ENCODE measurements at places on chromosomes 12 and 14.

DNA sequence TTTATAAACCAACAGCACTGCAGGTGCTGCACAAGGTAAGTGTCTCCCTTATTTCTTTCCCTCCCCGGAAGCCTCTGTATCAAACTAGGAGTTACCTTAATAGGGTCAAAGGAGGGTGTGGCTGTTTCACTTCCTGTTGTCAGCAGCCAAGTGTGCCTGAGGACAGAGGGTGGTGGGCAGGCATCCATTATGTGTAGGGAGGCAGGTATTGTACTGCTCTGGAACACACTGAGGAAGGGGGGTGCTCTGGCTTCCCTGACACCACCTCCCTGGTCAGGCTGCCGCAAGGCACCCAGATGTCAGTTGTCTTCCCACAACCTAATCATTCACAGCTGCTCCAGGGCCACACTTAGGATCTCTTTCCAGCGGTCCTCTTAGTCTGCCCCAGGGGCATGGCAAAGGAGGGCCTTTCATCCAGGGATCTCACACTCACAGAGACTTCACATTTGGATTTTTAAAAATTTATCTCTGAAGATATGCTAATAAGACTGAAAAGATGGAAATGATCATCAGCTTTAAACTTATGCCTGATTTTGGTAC is 132.0 kb upstream of the ARHGAP5 start:
- DNase-seq = no peak

DNA sequence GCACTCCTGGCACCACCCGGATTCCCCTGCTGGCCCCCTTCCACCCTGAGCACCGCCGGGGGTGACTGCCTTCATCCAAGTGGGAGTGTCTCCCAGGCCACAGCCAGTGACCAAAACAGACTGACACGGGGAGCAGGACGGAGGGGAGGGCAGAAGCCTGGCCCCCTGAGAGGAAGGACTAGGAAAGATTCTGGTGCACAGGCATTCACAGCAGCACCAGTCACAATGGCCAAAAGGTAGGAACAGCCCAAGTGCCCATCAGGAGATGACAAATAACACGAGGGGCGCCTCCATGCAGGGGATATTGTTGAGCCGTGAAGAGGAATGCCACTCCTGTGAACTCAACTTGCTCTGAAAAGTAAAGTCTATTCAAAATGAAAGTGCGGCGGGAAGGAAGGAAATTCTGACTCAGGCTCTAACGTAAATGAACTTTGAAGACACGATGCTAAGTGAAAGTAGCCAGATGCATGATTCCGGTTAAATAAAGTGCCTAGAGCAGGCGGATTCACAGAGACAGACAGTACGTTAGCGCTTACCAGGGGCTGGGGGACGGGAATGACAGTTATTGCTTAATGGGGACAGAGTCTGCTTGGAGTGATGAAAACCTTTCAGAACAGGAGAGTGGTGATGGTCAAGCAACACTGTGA is 146.1 kb upstream of the NCOR2 start:
- no peak for DNase-seq

GRCh38 chr12:121448771-121449315 is 48.9 kb downstream of the RNF34 start:
- no peak for DNase-seq

DNA sequence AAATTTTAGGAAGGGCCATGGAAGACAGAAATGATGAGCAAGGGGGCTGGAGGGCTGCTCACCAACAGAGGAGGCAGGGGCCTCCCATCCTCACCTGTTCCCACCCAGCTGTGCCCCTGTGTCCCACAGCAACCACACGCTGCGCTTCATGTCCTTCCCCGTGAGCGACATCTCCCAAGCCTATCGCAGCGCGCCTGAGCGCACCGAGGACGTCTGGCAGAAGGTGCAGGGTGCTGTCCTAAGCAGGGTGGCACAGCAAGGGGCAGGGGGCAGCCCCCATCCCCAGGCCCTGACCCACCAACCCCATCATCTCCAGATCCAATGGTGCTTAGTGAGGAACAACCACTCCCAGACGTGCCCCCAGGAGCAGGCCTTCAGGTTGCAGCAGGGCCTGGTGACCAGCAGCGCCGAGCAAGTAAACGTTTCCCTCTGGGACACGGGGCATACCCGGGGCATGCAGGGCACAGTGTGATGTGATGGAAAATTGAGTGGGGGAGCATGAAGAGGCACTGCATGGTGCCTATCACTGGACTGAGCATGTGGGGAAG is 8.1 kb downstream of the CARMIL3 start:
- no peak for DNase-seq

- DNase-seq = no peak
These were observed 33.3 kb downstream of the KIAA0586 start for GRCh38 chr14:58460772-58461171.

DNA sequence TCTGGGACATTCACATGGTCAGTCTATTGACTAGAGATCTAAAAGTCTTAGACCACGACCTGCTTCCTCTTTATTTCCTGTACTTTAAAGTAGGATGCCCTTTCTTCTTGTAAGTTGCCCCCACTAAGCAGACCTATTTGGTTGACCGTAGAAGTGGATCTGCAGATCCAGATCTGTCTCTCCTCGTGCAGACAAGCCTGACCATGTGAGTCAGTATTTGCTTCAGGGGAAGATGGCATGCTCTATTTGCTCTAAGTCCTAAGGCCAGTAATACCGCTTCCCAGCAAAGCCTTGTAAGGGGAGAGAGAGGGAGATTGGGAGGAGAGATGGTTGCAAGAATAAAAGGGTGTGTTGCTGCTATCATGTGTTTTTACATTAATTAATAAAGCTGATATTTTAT is 46.8 kb downstream of the KCNC2 start:
- DNase-seq = no peak

DNA sequence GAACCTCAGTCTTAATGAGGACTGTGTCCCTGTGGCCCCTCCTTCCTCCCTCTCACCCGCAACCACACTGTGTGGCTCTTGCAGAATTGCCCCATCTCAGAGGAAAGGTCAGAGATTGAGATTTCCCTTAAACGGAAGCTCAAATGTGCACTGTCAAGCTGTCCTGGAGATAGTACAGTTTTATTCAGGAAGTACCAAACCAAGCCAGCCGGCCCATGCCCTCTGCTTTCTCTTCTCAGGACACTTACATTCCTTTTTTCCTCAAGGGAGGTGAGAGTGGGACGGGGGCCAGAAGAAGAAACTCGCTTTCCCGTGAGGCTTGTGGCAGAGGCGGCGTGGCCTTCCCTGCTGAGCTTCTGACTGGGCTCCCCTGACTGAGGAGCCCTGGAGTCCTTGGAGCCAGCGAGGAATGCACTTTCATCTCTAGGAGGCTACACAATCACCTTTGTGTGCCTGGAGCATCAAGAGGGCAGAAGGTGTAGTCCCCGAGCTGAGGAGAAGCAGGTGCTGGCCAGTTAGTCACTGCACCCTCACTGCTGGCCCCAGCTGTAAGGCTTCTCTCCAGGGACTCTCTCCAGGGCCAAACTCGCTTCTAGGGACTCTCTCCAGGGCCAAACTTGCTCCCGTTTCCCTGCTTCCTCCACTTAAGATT is 24.1 kb upstream of the ATP2A2 start:
- DNase-seq = no peak

DNA sequence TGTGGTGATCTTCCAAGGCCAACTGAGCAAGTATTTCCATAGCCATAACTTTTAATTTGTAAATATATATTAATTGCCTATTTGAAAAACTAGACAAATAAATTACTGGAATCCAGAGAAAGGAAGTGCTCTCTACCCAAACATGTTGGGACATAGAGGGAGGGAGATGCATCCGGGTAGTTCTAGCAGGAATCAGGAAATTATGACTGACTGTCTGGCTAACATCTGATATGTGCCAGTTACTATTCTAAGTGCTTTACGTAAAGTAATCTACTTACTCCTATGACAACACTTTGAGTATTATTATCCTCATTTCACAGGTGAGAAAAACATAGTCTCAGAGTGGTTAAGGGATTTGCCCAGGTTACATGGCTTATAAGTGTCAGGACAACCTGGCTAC is 147.7 kb upstream of the VASH1 start:
- DNase-seq = no peak

DNA sequence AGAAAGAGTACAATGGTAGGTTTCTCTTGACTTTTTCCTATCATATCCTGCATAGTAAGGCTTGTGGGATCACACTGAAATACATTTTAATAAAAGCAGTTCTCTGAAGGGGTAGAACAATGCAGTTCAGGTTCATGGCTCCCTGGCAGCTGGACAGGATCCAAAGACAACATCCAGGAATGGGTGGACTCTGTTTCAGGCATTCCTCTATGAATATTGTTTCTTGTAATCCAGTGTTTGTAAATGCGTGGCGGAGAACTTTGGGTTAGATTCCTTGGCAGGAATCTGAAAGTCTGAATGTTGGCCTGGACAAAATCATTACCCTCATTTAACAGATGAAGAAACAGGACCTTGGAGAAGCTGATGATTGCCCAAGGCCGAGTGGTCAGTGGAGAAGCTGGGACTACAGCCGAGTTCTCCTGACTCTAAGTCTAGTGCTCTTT is 43.5 kb downstream of the SYNE2 start:
- no peak for DNase-seq

GRCh38 chr14:71472356-71473340 is 459.6 kb upstream of the RGS6 start:
- no peak for DNase-seq

- no peak for DNase-seq
These were observed 37.6 kb downstream of the SPATA7 start for GRCh38 chr14:88422919-88423650.

DNA sequence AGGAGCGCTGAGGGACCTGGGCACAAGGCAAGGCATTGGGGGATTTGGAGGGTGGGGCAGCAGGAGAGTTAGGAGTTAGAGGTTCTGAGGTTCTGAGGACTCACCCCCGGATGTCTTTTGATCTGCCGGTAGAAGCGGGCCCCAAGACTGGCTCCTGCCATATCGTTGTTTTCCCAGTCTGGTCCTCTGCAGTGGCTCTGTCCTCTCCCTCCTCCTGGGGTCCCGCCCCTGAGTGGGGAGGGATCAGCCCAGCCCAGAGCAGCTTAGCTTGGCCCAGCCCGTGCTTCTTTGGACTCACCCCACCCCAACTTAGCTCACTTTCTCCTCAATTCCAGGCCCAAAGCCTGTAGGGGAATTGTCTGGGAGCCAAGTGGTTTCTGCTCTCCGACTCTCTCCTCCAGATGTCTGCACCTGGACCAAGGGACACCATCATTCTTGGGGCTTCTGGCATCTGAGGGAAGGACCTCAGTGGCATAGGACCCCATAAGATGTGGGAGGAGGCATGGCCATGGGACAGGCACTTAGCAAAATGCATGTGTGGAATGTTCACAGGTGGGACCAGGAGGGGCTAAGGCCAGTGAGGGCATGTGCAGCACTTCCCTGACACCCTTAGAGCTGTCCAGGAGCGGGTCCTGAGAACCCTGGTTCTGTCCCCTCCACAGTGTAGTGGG is 7.5 kb downstream of the SHMT2 start:
- no peak for DNase-seq

- no peak for DNase-seq
These were observed 1.3 kb upstream of the MAP3K9 start for GRCh38 chr14:70810621-70811020.

DNA sequence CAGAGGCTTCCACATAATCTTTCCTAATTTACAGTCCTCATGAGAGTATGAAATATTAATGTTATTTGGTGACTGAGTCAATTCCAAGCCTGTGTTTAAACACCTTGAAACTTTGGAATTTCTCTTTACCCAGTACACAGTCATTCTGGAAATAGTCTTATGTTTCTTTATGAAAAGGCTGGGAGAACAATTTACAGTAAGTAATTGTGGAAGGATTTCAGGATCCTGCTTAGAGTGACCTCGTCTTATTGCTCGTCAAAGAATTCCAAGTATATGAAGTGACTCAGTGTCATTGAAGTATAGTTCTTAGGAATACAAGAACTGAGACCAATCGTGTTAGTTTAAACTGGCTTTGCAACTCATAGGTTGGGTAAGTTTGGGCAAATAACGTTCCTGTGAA is 634.2 kb downstream of the SLC16A7 start:
- DNase-seq = no peak

GRCh38 chr14:100673085-100673806 is 53.4 kb upstream of the DLK1 start:
- DNase-seq = no peak

- no peak for DNase-seq
These were observed 13.7 kb upstream of the ALX1 start for GRCh38 chr12:85266356-85266755.

DNA sequence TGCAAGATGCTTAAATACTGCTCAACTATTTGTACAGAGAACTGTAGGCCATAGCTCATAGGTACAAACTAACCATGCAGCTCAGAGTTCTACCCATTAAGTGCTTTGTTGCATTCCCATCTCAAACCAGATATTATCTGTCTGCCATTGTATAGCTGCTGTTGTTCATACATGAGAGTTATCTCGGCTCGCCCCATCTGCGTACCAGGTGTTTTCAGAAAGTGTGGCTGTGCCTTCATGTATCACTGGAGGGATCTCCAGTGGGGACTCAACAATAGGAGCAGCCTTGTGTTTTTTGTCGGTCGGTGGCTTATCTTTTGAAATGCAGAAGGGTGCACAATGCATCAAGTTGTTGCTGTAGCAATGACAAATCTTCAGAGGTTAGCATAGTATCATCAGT is 678.3 kb downstream of the RERGL start:
- DNase-seq = no peak

GRCh38 chr14:91417983-91418386 is 365 bp upstream of the CCDC88C start:
- no peak for DNase-seq

- DNase-seq = no peak
These were observed 29.0 kb upstream of the AMN start for GRCh38 chr14:102893452-102893851.

GRCh38 chr12:24950231-24950834 is 1.4 kb upstream of the BCAT1 start:
- no peak for DNase-seq

DNA sequence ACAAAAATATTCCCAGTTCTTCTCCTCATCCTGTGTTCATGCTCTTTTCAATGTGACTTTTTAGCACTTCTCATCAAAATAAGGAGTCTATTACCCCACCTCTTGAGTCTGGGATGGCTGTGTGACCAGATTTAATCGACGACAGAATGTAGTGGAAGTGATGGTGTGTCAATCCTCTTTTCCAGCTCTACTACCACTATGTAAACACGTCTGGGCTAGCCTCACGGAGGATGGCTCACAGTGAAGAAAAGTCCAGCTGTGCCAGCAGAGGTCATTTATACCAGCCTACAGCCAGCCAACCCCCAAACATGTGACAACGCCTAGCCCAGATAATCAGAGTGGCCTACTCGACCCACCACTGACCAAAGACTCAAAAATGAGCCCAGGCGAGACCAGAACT is 37.3 kb upstream of the FGF6 start:
- no peak for DNase-seq
